ENCODE measurements at places on chromosomes 16 and 17. TPM values are rescaled to one million over a fixed set of nuclear protein-coding genes. Genes with fewer than 3 reads are reported as not detected.

The TEX14 gene
- 0.69 TPM for total RNA-seq

The CCL14 gene
- not detected for total RNA-seq

The P4HB gene
- 90.9 TPM for total RNA-seq

The TAC4 gene
- total RNA-seq: not detected

The HOXB4 gene
- total RNA-seq: not detected

The ARHGAP27 gene
- total RNA-seq: 4.2 TPM

The CCL17 gene
- total RNA-seq: not detected
